ENCODE measurements at places on chromosomes 1 and 21. TPM values are rescaled to one million over a fixed set of nuclear protein-coding genes. Genes with fewer than 3 reads are reported as not detected.

SLC26A9 gene
- not detected for total RNA-seq

ZNF362 gene
- total RNA-seq = 27.9 TPM

EPHB2 gene
- 1.9 TPM for total RNA-seq

SCAF4 gene
- 9.2 TPM for total RNA-seq

RXRG gene
- total RNA-seq = 2.7 TPM

HCRTR1 gene
- not detected for total RNA-seq

AADACL4 gene
- not detected for total RNA-seq

SUSD4 gene
- not detected for total RNA-seq

CR1L gene
- not detected for total RNA-seq

SAMD11 gene
- 12.5 TPM for total RNA-seq

C1QB gene
- total RNA-seq = not detected

MYCL gene
- total RNA-seq = not detected

RNU1-3 gene
- under 0.01 TPM for total RNA-seq

OR4F29 gene
- not detected for total RNA-seq

CNR2 gene
- total RNA-seq = not detected

C1orf141 gene
- not detected for total RNA-seq

HSF2BP gene
- total RNA-seq = 1.6 TPM

UROD gene
- total RNA-seq = 79.5 TPM

CAPN9 gene
- total RNA-seq = not detected

TTC34 gene
- 0.15 TPM for total RNA-seq

RGS8 gene
- total RNA-seq = not detected

LCE3E gene
- total RNA-seq = not detected

RBP7 gene
- not detected for total RNA-seq

PAPPA2 gene
- 0.31 TPM for total RNA-seq

FHL3 gene
- total RNA-seq = 26.2 TPM

FCMR gene
- 1.6 TPM for total RNA-seq

SPRR2B gene
- total RNA-seq = not detected

RBM8A gene
- total RNA-seq = 115 TPM

TBX15 gene
- total RNA-seq = 6.8 TPM

MR1 gene
- 20.7 TPM for total RNA-seq

KMO gene
- total RNA-seq = not detected

MCOLN2 gene
- 0.20 TPM for total RNA-seq

TRABD2B gene
- total RNA-seq = 0.69 TPM

RCSD1 gene
- 1.7 TPM for total RNA-seq

NIBAN1 gene
- 11.7 TPM for total RNA-seq

MIS18A gene
- total RNA-seq = 4.5 TPM

ZNF697 gene
- total RNA-seq = 8.0 TPM

PODN gene
- total RNA-seq = 59.5 TPM

GOLT1A gene
- total RNA-seq = not detected

PFKFB2 gene
- total RNA-seq = 3.4 TPM

TMEM82 gene
- total RNA-seq = not detected

DNM3 gene
- 0.05 TPM for total RNA-seq

IGSF8 gene
- 11.4 TPM for total RNA-seq

IL20 gene
- total RNA-seq = not detected

HUNK gene
- total RNA-seq = not detected

CFHR5 gene
- total RNA-seq = not detected

ALDH9A1 gene
- 94.0 TPM for total RNA-seq

FOXO6 gene
- not detected for total RNA-seq

PTPN7 gene
- not detected for total RNA-seq

LPAR3 gene
- not detected for total RNA-seq

FAM72A gene
- 2.3 TPM for total RNA-seq

ZBTB40 gene
- total RNA-seq = 9.0 TPM

POU3F1 gene
- total RNA-seq = not detected

AVPR1B gene
- total RNA-seq = not detected

CD5L gene
- not detected for total RNA-seq

SRGAP2C gene
- total RNA-seq = 13.2 TPM

FBXO2 gene
- total RNA-seq = 0.68 TPM

FCAMR gene
- not detected for total RNA-seq

F5 gene
- not detected for total RNA-seq
